Astrocyte of the spinal cord (primary cell): ENCODE measurements at places on chromosomes 7 and 10.

GRCh38 chr10:113056441-113057021, 106.5 kb downstream of the TCF7L2 start:
- peak; percentile 86 for DNase-seq

DNA sequence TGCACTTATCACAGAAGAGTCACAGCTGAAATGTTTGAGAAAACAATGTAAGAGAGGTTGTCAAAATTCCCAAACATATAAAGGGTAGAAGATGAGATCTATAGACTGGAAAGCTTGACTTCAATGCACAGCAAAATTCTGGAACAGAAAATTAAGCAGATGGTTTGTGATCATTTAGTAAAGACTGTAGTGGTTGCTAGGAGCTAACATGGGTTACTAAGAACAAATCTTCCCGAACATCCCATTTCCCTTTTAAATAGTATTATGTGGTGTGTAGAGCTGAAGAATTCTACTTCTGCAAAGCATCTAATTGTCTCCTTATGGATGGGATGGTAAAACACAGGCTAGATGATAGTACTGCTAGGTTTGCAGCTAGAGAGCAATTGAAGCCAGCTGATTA, 312.3 kb downstream of the CAMK1D start:
- no peak for DNase-seq

DNA sequence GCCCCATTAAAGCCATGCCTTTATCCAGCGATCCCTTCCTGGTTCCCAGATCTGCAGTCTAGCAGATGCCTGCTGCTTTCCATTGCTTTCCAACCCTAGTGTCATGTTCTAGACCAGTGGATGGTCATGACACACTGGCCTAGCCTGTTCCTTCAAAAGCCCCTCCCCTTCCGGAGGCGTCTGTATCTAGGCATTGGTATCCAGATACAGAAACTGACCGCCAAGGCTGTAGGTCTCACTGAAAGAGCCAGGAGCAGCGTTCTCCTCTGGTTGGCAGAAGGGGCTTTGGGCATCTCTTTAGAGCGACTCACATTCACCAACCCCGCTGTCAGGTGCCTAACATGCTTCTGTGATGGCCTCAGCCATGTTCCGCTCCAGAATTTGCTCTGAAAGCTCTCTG, 22.6 kb downstream of the JCAD start:
- no peak for DNase-seq

DNA sequence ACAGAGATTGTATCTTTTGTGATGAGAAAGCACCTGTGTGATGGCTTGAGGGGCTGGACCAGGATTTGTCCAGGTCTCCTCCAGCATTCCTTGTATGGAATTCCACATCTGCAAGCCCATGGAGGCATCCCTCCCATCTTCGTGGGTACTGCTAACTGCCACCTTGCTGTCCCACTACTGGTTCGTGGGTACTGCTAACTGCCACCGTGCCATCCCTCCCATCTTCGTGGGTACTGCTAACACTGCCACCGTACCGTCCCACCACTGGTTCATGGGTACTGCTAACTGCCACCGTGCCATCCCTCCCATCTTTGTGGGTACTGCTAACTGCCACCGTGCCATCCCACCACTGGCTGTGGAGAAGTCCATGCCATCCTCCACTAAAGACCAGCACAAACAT, 111.7 kb downstream of the LARP4B start:
- no peak for DNase-seq

- DNase-seq, result no peak
Observed at GRCh38 chr10:1171182-1171581, 115.0 kb downstream of the WDR37 start.

DNA sequence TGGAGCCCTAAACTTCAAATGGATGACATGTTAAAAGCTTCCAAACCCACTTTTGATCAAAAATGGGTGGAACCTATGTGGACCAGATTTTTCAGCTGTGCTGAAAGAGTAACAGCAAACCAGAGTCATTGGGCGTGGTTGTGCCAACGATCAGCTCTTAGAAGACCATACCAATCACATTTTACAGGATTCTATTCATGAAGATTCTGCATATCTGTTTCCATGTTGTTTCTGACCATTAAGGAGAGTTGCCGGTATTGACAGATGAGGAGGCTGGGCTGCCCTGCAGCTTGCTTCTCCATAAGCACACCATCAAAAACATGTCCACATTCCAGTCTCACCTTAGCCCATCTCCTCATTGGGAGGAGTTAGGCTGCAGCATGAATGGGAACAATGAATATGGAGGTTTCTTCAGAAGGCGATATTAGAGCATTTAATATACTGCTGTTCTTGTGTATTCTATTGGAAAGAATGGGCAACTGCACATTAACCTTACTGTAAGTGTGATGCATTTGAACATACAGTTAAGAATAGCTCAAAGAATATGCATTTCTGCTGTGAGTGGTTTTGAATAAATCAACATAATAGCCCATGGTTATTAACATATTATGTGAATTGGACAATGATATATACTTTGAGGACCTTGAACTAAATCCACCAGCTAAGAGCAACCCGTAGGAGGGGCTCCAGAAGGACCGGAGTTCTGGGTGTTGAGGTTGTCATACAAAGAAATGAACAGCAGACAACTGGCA, 116.7 kb downstream of the TCF7L2 start:
- no peak for DNase-seq

DNA sequence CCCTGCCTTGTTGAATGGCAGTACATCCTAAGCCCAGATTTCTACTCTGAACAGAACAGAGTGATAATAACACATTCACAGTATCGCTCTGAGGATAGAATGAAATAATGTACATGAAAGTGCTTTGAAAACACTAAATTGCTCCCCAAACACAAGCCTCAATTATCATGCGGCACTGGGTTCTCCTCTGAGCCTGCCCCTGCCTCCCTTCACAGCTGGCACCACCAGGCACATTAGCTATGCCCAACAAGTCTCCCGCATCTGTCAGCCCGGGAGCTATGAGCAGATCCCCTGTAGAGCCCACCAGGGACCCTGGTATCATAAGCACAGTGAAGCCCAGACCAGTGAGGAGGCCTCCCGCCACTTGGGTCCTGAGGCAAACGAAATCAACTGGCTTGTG, 405.5 kb downstream of the GRID1 start:
- DNase-seq, result no peak

DNA sequence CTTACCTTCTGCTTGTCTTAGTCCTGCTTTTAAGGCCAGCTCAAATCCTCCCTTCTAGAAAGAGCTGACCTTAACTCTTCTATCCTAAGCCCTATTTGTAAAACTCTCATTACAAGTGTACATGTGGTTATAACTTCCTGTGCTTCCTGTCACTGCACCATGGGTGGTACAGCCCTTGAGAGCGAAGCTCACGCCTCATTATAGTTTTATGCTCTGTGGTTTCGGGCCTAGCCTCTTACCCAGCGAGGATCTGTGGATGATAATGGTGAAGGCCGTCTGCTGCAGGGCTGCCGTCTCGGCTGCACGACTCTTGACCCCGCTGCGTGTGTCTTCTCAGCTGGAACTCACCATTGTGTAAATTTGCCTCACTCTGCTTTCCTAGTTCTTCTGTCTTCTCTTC, 74.6 kb downstream of the CUL1 start:
- peak; percentile 77 for DNase-seq

GRCh38 chr10:34726862-34727261, 88.2 kb downstream of the PARD3 start:
- no peak for DNase-seq
